ENCODE measurements at places on chromosomes 13 and 19.

DNA sequence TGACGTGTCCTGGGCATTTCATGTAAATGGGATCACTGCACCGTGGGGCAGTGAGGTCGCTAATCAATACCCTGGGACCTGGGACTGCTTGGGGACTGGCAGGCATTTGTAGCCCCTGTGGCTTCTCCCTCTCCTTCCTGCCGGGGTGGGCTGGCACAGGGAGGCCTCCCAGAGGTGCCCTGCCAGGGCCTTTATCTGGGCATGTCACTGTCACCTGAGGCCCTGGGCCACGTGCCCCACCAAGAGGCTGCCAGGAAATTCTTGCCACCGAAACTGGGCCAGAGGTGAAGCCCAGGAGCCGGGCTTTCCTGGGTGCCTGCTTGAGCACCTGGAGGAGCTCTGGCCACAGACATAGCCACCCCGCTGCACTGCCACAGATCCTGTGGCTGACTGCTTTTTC lies 1.8 kb upstream of the NMRK2 start:
- no peak for DNase-seq

DNA sequence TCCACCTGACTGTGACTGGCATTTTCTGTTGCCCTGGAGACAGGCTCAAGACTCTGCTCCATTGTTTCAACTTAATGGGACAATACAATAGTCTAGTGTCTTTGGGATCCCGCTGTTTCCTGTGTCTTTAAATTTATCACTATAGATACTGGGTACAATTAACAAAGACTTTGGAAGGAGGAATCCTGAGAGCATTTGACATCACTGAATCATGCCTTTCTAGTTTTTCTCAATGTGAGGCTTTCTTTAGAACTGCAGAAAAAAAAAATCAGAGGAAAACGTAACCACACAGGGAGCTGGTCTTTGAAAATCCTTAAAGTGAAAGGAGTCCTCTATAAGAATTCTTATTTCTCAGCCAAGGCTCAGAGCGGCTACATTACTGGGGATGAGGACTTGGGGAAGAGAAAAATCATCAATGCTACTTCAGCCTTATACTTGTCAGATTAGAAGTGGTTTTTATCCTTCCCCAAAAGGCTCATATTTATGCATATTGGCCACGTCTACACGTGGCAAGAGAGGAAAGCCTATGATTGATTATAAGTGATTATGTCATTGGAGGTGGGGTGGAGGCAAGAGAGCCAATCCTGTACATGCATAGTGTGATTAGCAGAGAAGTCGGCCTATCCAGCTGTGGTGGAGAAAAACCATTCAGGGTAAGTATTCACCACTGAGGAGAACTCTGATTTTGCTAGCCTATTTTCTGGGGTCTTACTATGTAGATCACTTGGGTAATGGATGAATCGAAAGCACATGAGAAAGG lies 34.4 kb upstream of the UBL3 start:
- DNase-seq = no peak

- no peak for DNase-seq
Observed at GRCh38 chr19:7844951-7845350, 14.9 kb downstream of the EVI5L start.

DNA sequence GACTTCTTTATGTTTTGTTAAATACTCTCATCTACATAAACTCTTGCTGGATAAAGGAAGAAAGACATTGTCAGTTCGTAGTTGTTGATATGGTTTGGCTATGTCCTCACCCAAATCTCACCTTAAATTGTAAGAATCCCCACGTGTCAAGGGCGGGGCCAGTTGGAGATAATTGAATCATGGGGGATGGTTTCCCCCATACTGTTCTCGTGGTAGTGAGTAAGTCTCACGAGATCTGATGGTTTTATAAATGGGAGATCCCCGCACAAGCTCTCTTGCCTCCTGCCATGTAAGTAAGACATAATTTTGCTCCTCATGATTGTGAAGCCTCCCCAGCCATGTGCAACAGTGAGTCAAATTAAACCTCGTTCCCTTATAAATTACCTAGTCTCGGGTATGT lies 3.6 kb downstream of the ADGRE1 start:
- no peak for DNase-seq

DNA sequence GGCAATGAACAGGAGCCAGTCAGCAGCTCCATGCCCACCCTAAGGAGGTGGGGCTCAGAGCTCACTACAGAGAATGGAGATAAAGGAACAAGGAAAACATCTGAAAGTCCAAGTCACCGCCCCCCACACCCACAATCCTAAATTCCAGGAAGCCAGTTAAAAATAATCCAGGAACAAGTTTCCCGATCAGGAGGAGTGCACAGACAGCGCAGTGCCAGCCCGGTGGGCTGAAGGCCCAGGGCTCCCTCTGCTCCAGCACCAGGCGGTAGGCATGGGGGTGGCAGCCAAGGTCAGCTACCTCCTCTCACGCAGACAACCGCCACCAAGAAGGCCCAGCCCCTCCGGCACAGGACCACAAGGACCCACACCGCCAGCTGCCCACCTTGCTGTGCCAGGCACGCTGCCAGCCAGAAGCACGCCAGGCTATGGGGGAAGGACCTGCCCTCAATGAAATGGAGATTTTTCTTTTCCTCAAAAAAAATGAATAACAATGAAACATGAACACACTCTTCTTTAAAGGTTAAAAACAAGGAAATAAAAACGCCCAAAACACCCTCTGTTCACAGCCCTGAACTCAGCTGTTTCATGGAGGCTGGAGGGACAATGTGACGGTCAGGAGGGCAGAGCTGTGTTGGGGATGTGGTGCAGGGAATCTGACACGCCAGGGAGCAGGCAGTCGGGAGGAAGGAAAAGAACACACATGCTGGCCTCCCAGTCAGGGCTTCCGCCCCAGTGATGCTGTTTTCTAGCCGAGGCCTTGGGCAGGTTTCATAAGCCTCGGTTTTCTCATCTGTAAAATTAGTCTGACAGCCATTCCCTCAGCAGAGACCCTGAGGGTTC lies 11.0 kb downstream of the STK24 start:
- DNase-seq = no peak
